ENCODE measurements at places on chromosomes 7 and 10. TPM values are rescaled to one million over a fixed set of nuclear protein-coding genes. Genes with fewer than 3 reads are reported as not detected.

The NPC1L1 gene
- 0.29 TPM for total RNA-seq

The NAT16 gene
- not detected for total RNA-seq

The ENTPD1 gene
- 25.4 TPM for total RNA-seq

The LIPM gene
- not detected for total RNA-seq

DNA sequence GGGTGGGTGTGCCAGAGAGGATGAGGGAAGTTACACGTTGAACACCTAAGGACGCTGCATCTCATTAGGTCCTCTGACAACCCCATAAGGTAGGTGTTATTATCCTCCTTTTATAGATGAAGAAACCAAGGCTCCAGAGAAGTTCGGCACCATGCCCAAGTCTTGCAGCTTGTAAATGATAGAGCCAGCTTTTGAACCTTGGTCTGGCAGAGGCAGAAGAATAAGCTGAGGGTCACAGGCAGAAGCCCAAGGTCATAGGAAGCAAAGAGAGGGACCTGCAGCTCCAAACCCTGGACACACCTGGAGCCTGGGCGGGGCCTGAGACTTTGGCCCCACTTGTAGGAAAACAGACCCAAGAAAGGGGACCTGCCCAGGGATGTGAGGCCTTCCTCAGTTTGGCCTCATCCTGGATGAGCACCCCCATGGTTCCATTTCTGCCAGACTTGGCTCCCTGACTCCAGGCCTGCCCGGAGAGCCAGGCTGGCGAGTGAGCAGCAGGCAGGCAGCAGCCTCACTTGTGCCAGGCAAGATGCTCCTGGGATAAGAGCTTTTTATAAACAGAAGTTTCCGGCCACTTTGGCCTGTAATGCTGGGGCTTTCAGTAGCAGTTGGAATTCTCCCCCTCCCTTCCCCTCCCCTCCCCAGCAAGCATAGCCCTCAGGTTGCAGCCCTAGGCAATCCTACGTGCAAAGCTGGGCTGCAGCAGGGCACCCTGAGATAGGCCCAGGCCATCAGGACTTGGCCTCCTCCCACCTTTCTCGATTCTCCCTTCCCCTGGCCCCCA is 2.4 kb downstream of the KCNH2 start:
- no peak for DNase-seq

DNA sequence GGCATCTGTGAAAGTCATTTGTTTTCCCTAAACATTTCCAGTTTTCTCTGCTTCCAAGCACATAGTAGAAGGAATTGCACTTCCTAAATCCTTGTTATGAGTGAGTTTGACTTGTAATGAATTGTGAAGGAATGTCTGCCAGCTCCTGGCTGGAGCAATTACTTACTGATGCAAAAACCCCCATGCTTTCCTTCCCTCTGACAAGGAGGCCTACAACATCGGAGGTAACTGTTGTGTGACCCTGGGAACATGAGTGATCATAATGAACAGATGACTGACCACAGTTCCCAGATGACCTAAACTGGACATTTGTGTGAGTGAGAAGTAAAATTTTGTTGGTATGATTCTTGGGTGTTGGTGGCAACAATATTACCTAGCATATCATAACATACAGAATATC is 21.4 kb upstream of the CPVL start:
- DNase-seq: no peak

The CLDN12 gene
- 20.1 TPM for total RNA-seq

DNA sequence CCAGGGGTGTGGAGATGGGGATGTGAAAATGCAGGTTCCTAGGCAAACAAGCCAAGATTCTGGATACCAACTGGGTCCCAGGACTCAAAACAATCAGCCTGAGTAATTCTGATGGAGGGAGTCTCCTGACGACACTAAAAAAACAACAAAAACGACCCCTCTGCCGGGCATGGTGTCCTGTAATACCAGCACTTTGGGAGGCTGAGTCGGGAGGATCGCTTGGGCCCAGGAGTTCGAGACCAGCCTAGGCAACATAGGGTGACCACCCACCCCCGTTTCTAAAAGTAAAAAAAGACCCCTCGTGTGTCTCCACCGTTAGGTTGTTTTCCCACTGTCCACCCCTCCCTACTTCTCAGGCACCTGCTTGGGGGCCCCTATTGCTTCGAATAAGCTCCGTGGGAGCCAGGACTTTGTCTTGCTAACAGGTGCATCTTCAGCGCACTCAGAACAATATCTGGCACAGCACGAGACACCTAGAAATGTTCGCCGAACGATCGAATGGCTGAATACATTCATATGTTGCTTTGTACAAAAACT is 743 bp upstream of the NRF1 start:
- DNase-seq: no peak

DNA sequence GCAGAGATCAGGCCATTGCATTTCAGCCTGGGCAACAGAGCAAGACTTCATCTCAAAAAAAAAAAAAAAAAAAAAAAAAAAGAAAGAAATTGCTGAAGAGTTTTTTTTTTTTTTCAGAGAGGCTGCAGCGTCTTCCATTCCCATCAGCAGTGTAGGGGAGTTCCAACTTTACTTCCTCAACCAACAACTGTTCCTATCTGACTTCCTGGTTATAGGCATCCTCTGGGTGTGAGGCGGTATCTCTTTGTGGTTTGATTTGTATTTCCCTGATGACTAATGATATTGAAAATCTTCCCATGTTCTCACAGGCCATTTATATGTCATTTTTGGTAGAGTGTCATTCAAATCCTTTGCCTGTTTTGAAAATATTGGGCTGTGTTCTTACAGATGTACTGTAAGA is 40.2 kb downstream of the PRTFDC1 start:
- no peak for DNase-seq

The ABCA13 gene
- 0.67 TPM for total RNA-seq

The CHPF2 gene
- total RNA-seq: 42.1 TPM

The LRMDA gene
- total RNA-seq: 26.6 TPM

The BLNK gene
- total RNA-seq: 4.7 TPM

- peak; percentile 89 for DNase-seq
Observed at GRCh38 chr10:124291001-124291701, 127.6 kb downstream of the OAT start.

GRCh38 chr7:141752634-141753033 is 11.3 kb upstream of the TAS2R3 start:
- no peak for DNase-seq

DNA sequence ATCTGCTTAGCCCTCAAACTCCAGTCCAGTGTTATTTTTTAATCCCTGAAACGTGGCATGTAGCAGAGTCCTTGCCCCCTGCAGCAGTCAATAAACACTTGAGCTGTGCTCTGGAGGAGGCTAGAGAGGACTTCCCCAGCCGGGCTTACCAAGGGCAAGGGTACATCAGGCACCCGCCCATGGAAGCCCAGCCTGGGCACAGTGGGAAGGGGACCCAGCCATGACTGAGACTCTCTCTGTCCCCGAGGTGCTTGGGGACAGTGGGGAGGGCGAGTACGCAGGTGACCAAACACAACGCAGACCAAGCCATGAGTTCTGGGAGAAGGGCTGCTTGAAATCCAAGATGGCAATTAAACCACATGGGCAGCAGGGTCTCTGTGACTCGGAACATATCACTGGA is 45.2 kb downstream of the EBF3 start:
- DNase-seq: no peak

The CREB5 gene
- 45.3 TPM for total RNA-seq

DNA sequence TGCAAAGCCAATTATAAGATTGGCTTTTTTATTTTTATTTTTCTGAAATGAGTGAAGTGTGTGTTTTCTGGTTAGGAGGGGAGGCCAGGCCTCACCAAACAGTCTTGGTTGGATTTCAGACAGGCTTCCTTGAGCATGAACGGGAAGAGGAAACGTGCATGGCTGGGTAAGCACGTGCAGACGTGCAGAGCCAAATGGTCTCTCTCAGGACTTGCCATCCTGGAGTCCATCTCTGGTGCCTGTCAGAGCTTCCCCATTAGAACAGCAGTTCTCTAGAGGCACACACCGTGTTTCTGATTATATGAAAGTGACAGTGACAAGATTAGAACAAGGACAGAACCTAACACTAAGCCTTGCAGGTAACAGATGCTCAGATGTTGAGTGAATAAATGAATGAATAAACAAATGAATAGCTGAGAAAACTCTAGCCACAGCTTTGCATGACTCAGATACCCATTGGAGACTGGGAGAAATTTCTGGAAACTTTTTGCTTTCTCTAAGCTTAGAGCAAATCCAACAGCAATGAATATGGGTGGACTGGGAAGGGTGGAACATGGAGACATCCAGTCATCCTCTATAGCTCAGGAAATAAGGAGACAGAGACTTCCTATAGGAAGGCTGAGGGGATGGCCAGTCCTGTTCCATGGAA is 11.8 kb upstream of the CALD1 start:
- no peak for DNase-seq

DNA sequence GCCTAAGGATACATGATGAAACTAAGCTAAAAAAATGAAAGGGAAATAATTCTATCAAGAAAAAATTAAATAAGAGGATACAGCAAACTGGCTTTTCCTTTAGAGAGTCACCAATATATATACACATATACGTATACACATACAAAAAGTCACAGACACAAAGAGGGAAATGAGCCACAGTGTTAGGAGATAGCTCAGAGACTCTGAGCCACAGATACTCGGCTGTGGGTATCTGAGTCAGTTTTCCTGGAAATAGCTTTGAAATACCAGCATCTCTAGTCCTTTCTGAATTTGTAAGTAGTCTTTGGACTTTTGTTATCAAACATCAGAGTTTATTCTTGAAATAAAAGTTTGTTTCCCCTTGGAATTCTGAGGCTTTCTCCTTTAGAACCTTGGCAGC is 111.8 kb downstream of the TBXAS1 start:
- no peak for DNase-seq

- no peak for DNase-seq
Observed at GRCh38 chr7:16589881-16590280, 55.7 kb downstream of the ANKMY2 start.

The VAX1 gene
- not detected for total RNA-seq

The ARMC3 gene
- total RNA-seq: not detected

- DNase-seq: no peak
Observed at GRCh38 chr7:122118757-122119156, 25.3 kb downstream of the AASS start.

The C10orf53 gene
- not detected for total RNA-seq

The PNLIPRP2 gene
- total RNA-seq: 1.1 TPM

- no peak for DNase-seq
Observed at GRCh38 chr7:15669443-15670090, 16.9 kb downstream of the MEOX2 start.

Data from mesenteric fat pad (tissue), 1 donor.